Activated T-cell treated with anti-CD3 and anti-CD28 coated beads, Interleukin-2, amount 50 U/mL, for 1 hour (primary cell): ENCODE measurements at places on chromosomes 1 and 21.

DNA sequence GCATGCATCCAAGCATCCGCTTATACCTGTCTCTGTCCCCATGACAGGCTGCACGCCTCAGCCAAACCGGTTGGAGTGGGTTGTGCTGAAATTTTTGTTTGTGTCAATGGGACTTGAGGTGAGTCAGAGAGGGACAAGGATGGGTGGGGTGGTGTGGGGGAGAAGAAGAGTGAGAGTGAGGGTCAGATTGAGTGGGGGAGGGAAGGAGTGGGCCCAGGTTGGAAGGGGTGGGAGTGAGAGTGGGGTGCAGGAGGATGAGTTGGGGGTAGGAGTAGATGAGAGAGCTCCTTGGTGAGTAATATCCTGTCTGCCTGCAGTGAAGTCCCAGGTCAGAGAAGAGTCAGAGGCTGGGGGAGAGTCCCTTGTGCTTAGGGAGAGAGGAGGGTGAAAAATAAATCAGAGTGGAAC is 3.3 kb upstream of the NECTIN4 start:
- DNase-seq: no peak

DNA sequence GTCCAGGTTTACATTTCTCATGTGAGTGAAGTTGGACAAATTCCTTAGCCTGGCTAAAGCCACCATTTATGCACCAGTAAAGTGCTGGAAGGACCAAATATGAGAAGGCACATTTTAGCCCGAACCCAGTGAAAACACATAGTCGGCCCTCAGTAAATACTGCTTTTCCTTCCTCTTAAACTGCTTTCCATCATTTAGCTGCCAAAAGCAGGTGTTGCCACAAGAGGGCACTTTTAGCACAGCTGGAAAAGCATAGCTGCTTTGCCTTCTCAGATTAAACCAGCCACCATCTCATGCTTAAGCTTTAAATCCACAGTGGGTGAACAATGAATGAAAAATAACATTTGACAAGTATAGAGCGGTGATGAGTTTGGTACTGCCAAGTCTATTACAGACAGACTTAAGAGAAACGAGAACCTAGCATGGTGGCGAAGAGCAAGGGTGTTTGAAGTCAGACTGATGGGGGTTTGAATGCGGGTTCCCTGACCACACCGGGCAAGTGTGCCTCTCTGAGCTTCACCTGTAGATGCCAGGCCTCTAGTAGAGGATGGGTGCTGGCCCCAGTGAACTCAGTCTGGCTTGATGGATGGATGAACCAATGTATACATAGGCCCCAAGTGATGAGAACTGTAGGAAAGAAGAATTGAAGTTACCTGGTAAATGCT is 57.8 kb downstream of the SLC35D1 start:
- peak; percentile 52 for DNase-seq

- DNase-seq: no peak
These were observed 4.0 kb upstream of the CD46 start for GRCh38 chr1:207747627-207748492.

DNA sequence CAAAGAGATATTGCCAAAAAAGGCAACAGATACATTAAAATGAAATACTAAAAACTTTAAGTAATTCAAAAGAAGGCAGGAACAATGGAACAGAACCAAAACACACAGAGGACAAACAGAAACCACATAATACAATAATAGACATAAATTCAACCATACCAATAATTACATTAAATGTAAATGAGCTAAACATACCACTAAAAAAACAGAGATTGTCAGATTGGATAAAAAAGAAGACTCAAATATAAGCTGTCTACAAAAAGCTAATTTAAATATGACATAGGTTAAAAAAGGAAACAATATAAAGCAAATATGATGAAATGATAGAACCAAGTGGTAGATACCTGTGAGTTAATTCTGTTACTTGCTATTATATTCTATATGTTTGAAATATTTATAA is 44.1 kb upstream of the ATP5PO start:
- no peak for DNase-seq

DNA sequence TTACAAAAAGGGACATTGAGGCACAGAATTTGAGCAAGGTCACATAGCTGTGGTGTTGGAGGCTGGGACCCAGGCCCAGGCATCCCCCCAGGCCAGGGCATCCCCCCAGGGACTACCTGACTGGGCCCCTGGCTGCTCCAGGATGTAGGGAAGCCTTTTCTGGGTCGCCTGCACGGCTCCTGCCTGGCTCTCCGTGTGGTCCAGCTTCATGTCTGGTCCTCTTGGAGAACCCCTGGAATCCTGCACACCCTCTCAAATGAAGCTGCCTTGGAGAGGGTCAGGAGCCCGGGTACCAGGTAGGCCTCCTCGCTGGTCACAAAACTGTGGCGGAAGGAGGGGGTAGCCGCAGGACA is 919 bp upstream of the CELSR2 start:
- no peak for DNase-seq

DNA sequence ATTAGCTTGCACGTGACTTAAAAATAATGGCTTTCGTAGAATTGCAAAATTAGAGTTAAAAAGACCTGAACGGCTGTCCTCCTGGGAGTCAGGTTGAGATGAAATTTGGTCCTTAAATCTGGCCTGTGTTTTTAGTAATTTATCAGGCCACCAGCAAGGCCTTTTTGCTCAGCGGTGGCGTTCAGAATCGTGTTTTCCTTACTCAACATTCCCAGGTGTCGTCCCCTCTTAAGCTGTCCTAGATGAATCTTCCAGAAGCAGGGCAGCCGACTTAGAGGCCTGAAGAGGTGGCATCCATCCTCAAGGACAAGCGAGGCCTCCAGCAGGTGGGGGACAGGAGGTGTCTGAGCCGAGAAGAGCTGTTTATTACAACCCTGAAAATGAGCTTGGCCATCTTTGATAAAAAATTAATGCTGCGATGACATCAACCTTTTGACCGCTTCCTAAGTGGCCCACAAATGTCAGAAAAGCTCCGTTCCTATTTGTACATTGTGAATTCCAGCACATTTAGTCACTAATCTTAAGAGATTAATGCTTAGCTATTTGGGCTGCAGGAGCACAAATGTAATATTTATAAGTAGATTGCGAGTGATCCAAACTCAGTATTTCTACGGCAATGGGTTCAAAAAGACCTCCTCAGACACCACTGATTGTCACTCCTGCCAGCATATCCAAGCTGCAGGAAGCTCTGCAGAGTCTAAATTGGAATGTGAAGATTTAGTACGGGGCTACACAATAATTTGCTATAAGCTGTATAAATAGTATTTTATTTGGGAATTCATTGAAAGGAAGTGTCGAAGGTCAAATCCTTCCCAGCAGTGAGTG is 344.1 kb upstream of the VAMP3 start:
- no peak for DNase-seq

DNA sequence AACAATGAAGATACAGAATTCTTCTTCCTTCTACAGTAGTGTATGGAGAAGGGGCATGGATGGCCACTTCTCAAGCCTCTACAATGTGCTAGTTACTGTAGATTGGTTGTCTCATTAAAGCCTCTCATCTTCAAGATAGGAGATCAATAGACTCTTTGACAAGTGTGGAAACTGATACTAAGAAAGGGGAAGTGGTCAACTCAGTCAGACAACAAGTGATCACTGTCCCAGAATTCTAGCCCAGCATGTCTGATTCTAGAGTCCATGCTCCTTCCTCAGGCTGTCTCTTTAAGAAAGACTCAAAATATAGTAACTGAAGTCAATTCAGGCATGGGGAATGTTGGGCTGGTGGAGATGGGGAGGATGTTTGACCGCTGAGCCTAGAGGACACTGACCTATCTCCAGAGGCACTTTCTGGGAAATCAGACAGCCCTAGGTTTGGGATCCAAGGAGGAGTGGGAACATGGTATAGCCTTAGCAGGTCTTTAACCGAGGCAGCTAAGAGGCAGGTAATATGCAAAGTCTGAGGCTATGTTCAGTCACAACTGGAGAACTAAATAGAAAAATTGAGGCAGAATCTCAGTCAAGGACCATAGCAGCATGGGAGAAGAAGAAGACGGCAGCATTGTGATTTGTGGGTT is 39.3 kb upstream of the EYA3 start:
- DNase-seq: no peak

DNA sequence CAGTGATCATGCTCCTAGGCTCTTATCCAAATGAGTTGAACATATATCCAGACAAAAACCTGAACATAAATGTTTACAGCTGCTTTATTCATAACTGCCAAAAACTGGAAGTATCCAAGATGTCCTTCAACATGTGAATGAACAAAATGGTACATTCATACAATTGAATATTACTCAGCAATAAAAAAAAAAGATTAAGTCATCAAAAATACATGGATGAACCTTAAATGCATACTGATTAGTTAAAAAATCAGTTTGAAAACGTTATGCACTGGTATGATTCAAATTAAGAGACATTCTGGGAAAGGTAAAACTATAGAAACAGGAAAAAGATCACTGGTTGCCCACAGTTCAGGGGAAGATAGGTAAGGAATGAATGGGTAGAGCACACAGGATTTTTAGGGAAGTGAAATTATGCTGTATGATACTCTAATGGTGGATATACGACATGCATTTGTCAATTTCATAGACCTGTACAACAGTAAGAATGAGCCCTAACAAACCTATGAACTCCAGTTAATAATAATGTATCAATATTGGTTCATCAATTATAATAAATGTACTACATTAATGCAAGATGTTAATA is 3.1 kb downstream of the LRRC40 start:
- no peak for DNase-seq

DNA sequence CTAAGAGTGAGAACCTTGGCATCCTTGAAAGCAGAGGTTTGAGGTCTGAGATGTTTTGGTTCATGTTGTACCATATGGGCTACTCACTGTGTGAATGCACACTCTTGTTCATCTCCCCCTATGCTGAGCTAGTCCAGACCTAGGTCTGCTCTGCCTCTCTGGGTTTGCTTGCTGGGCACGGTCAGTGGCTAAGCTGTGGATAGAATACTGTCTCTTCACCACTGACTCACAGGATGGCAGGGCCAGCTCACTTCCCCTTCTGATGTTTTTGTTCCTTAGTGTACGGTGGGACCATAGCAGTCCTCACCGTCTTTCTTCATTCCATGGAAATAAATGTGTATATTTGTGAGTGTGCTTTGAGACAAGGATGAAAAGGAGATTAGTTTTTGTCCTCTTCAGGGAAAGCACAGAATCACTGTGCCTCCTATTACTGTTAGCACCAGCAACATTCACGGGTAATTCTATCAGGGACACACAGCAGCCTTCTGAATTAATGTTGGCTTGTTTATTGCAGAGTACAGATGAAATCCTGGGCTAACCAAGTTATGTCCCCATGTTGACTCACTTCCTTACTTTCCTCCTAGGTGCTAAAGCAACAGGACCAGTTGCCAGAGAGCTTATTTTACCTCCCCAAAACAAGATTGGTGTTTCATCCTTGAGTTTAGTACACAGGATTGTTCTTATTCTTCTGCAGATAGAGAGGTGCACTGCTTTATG is 56.9 kb upstream of the IVNS1ABP start:
- DNase-seq: no peak

GRCh38 chr21:17554679-17555465 is 42.0 kb downstream of the CXADR start:
- no peak for DNase-seq

DNA sequence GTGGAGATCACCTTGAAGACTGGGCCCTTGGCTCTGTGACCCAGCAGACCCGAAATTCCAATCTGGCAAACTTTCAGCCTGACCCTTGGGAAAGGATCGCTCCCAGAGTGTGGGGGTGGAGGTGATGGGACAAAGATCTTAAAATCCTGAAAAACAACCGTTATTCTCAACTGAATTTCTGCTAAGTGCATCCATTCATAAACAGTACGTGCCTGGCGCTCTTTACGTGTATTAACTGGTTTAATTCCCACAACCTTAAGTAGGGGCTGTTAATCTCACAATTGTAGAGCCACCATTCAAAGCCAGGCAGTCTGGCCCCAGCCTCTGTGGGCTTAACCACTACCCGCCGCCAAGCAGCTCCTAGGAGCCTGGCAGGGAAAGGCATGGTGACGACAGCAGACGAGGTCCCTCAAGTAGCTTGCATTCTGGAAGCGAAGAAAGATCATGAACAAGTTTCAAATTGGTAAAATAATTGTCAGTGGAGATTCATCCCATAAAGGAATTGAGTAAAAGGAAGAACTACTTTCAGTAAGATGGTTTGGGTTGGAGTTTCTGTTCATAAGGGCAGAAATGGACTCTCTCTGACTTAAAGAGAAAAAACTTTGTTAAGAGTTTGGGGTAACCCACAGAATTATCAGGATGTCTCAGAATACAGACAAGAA is 11.4 kb upstream of the RGS16 start:
- DNase-seq: peak; percentile 55

DNA sequence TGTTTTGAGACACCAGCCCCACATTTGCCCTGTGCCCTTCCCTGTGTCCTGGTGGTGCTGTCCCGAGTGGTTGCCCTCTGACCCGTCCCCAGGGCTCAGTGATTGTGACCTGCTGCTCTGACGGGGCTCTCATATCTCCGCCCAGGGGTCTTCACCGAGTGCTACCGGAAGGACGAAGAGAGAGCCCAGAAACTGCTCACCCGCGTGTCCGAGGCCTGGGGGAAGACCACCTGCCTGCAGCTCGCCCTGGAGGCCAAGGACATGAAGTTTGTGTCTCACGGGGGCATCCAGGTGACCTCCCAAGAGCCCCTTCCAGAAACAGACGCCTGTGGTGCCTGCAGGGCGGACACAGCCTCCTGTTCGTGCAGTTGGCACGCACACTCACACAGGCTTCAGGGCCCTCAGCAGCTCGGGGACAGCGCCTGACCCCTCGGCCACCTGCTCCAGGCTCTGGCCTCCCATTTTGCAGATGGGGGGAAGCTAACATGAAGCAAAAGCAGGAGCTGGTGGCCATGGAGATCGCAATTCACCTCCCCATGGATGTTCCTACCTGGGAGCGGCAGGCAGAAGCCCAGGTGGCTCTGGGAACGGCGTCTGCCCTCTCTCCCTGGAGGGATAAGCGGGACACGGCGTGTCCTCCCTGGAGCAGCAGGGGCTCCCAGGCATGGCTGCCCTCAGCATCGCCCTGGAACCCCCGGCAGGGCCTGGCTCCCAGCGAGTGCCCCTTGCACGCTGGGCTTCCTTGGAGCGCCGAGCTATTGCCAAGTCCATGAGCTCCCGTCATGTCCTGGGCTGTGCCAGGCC is 45.9 kb downstream of the TRPM2 start:
- DNase-seq: no peak

- DNase-seq: no peak
These were observed 507.1 kb downstream of the SMYD3 start for GRCh38 chr1:245999697-246000637.

- DNase-seq: no peak
These were observed 65.8 kb downstream of the LMO4 start for GRCh38 chr1:87394513-87394912.
